ENCODE measurements at places on chromosomes 12 and 14.
A peak's percentile ranks its signal among the peaks of the same experiment; 100 is the strongest.

DNA sequence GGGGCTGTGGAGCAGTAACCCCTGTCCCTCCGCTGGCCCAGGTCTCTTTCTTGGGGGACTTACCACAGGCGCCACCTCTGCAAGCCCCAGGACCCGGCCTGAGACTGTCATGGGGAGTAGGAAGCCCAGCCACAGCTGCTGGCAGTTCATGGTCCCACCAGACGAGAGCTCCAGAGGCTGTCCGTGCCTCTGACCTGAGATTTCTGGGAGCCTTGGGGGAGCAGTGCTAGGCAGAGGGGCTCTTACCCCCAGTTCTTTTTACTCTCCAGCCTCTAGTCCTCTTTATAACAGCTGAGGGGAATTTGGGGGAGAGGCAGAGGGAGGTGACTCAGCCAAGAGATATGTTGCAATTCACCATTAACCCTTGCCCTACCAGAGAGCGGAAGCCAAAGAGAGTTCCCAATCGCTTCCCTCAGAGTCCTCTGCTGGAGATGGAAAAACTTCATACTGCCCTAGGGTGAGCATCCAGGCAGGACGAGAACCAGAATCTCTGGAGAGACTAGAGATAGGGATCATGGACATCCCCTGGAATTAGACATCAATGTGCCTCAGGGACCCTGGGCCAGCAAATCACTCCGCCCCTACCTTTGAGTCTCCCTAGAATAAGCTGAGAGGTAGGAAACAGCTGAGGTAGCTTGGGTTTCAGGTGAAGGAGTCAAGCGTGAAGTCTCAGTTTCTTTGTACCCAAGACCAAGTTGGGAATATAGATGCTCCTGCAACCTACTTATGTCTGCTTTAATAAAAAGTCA, at the start of gene MMP19:
TSS of gene MMP19 (minus strand) at position 256 of the 749 bp plus-strand sequence. CDS start at position 150, 106 bp downstream.
- no peak for DNase-seq
- no peaks in the 10 kb centered on the region for H3K36me3 ChIP-seq
- peak within 1 kb of the TSS; percentile 49 for H3K27ac ChIP-seq

DNA sequence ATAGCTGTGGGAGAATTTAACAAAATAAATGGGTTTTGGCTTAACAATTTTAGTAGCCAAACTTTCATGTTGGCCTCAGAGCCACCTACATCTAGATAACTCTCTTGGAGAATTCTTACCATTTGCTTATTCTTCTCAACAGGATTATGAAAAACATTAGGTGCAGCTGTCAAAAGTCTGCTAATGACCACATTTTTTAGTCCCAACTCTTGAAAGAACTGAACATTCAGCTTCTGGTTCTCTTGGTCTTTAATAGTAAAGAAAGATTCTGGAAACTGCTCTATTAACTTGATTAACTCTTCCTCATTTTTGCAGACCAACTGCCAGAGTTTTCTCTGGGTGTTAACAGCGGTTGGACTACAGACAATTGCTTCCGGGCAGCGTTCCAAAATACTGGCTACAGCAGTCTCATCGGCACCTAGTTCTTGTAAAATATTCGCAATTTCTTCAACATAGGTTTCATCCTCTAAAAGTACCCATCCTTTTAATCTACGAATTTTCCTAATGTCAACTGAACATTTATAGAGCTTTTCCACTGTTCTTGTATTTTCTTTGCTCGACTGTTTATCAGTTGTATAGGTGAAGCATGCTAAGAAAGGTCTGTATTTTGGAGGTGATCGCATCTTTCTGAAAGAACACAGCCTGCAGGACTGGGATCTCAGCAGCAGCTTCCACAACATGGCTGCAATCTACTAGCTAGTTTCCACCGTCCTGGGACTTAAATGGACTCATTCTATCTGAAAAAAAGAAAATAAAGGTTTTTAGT, 8.7 kb downstream of the MTERF2 start:
- H3K4me1 ChIP-seq: peaks cover 60% of the 10 kb centered on the region
- no peak overlapping the region for H3K4me3 ChIP-seq
- H3K36me3 ChIP-seq: no peaks in the 10 kb centered on the region

GRCh38 chr14:75453817-75454434, 26.1 kb downstream of the JDP2 start:
- no peak overlapping the region for H3K4me3 ChIP-seq
- no peak for DNase-seq
- peak overlapping the region; percentile 89 for H3K27ac ChIP-seq
- no peaks in the 10 kb centered on the region for H3K36me3 ChIP-seq
- no peaks in the 10 kb centered on the region for H3K27me3 ChIP-seq

DNA sequence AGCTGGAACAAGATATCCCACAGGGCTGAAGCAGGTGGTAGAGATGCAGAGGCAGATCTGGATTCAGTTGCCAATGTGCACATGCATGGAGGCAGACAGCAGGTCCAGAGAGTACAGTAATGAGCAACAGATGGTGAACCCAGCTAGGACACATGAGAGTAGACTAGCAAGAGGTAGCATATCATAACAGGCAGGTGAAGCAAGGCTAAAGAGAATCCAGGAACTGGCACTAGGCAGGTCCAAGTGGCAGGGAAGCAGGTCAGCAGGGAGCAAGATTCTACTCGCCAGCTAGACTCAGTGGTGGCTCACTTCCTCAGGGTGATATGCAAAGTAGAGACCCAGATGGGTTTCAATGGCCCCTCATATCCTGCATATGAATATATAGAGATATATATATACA, 15.3 kb upstream of the MYF6 start:
- no peaks in the 10 kb centered on the region for H3K36me3 ChIP-seq
- H3K27me3 ChIP-seq: no peaks in the 10 kb centered on the region
- H3K4me1 ChIP-seq: no peaks in the 10 kb centered on the region
- no peak overlapping the region for H3K27ac ChIP-seq
- no peak overlapping the region for H3K4me3 ChIP-seq
- DNase-seq: no peak

Measured in esophagus squamous epithelium (tissue), 5 donors.